A549 treated with DMSO at 1 μM for 4 hours (cell line): ENCODE measurements at places on chromosomes 3 and 15. TPM values are rescaled to one million over a fixed set of nuclear protein-coding genes. Genes with fewer than 3 reads are reported as not detected.

SRGAP3 gene
- total RNA-seq, result 0.28 to 0.71 TPM (median 0.31 TPM) in 5 replicates

FOXL2 gene
- total RNA-seq, result 3.4 to 4.9 TPM (median 4.6 TPM) in 5 replicates

SPTSSB gene
- total RNA-seq, result not detected in 5 replicates

GLCE gene
- 19.7 to 29.1 TPM (median 24.8 TPM) in 5 replicates for total RNA-seq

ITIH1 gene
- not detected in 5 replicates for total RNA-seq

THBS1 gene
- total RNA-seq, result 29.3 to 50.9 TPM (median 38.2 TPM) in 5 replicates

SPTBN5 gene
- total RNA-seq, result 0.25 to 0.39 TPM (median 0.27 TPM) in 5 replicates

MCF2L2 gene
- 0.06 to 0.27 TPM (median 0.15 TPM) in 5 replicates for total RNA-seq

TRH gene
- not detected in 5 replicates for total RNA-seq

OR5K4 gene
- total RNA-seq, result not detected in 5 replicates

LRRC58 gene
- 15.2 to 22.1 TPM (median 19.3 TPM) in 5 replicates for total RNA-seq

TM4SF1 gene
- 1,538 to 2,747 TPM (median 1,894 TPM) in 5 replicates for total RNA-seq

CIP2A gene
- 15.7 to 28.4 TPM (median 24.7 TPM) in 5 replicates for total RNA-seq

TGM4 gene
- total RNA-seq, result 0.05 to 0.09 TPM (median 0.07 TPM) in 3 of 5 replicates, not detected in the others

CHRNA7 gene
- 3.3 to 4.7 TPM (median 4.2 TPM) in 5 replicates for total RNA-seq

IL17RB gene
- total RNA-seq, result 0.81 to 1.3 TPM (median 1.0 TPM) in 5 replicates

ATP13A5 gene
- not detected in 5 replicates for total RNA-seq

SLC9A9 gene
- total RNA-seq, result 0.17 to 0.48 TPM (median 0.21 TPM) in 4 of 5 replicates, not detected in the other

TMEM43 gene
- total RNA-seq, result 75.9 to 86.2 TPM (median 82.5 TPM) in 5 replicates

DPH3 gene
- total RNA-seq, result 19.6 to 27.8 TPM (median 25.9 TPM) in 5 replicates

SLC27A2 gene
- total RNA-seq, result 24.3 to 34.4 TPM (median 28.5 TPM) in 5 replicates
